ENCODE measurements at places on chromosomes 13 and 19. TPM values are rescaled to one million over a fixed set of nuclear protein-coding genes. Genes with fewer than 3 reads are reported as not detected.

DNA sequence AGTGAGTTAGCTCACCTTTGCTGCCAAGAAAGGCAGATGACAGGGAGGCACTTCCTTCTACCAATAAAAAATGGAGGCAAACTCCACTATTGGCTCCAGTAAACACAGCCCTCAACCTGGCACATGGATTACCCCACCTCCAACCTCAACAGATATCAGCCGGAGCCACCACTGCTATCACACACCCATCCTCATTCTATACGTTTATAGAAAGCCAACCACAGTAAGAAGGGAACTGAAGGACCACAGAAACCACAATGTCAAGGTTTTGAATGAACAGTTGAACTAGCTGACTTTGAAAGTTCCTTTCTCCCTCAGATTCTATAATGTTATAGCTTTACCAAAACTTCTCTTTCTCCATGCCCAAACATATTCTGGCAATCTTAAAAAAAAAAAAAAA lies 526.2 kb downstream of the UQCRFS1 start:
- DNase-seq, result no peak

- peak; percentile 63 for DNase-seq
Measured at GRCh38 chr19:15252398-15253018, 20.3 kb upstream of the EPHX3 start.

DNA sequence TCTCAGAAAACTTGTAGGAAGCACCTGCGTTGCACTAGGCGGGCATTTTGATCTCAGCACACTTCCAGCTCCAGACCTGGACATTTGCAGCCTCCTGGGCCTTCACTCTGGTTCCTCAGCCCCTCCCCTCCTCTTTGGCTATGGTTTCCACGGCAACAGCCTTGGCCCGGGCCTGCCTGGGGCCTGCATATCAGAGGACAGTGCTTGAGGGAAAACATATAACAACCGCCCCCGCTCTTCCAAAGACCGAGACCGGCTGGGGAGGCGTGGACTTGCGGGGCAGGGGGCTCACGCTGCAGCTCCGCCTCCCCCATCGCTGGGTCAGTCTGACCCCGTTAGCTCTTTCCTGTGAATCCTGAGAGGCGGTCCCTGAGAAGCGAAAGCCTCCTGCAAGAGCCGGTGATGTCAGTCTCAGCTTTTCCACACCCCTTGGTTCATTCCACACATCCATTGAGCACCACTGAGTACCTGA lies 125.7 kb upstream of the PEG3 start:
- no peak for DNase-seq

GRCh38 chr19:35248310-35249145 lies at the start of gene LSR:
LSR (plus strand) TSS chr19:35249002; CDS start chr19:35249023, 21 bp downstream.
- DNase-seq, result no peak

DNA sequence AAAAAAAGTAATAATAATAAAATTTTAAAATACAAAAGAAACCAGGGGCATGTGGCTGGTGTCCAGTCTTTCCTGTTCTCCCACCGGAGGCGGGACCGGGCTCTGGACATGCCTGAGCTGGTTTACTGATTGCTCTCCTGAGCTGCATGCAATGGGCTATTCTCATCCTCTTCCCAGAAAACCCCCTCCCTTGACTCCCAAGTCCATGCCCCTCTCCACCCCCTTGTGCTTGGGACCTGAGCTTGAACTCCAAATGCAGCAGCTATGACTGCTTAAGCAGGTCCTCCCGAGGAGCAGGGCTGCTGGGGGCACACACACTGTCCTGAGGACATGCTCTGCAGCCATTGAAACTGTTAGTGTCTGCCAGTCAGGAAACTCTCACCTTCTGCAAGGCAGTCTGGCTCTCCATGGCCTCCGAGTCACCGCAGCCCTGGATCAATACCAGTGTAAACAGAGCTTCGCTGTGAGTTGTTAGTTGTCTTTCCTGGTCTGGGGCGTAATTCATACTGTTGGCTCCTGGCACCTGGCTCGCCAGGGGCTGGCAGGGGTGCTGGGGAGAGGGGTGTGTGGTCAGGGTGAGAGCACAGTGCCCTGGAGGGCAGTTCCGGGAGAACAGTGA lies 41.6 kb upstream of the CHST8 start:
- DNase-seq, result no peak

- no peak for DNase-seq
Measured at GRCh38 chr13:21883713-21884112, 212.8 kb downstream of the FGF9 start.

DNA sequence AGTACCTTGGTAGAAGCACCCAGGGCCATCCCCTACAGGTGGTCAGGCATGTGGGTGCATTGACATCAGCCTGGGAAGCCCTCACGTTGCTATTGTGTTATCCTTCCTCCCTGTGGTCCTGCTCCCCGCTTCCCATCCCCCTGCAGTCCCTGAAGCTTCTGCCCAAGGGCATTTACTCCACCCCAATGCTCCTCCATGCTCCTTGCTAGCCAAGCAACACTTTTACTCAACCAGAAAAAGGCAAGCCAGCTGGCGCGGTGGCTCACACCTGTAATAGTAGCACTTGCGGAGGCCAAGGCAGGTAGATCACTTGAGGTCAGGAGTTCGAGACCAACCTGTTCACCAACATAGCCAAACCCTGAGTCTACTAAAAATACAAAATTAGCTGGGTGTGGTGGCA lies 54.8 kb upstream of the LATS2 start:
- no peak for DNase-seq

DNA sequence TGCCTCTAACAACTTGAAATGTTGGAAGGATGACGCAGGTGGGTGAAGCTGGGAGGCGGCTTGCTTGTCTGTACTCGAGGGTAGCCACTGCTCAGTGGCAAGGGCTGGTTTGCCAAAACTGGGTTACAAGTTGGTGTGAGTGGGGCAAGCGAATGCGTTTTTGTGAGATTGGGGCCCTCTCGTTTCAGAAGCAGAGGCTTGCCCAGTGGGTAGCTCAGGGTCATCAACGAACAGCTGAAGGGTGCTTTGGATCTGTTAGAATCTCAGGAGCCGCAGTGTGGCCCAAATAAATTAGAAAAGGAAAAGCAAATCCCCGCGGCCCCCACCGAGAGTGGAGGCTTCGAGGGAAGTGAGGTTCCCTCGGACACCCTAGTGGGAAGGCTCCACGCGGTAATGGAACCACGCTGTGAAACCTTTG lies 7.3 kb downstream of the ATP4B start:
- DNase-seq, result no peak

- DNase-seq, result no peak
Measured at GRCh38 chr19:48867123-48867745, 1.2 kb downstream of the PLEKHA4 start.

DNA sequence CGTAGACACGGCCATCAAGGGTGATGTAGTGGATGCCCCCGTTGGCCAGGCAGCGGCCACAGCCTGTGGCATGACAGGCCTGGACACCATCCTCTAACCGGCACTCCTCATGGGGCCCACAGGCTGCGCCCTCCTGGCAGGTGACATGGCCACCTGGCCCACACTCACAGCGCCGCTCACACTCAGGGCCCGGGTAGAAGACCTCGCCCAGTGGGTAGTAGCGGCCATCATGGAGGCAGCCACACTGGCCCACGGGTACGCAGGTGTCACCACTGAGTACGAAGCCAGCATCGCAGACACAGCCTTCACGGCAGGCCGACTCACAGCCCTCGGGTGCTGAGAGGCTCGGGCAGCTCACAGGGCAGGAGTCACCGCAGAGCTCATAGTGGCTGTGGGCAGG lies 27.2 kb upstream of the FBL start:
- no peak for DNase-seq

- no peak for DNase-seq
Measured at GRCh38 chr13:66859934-66860877, 369.9 kb downstream of the PCDH9 start.

- DNase-seq, result no peak
Measured at GRCh38 chr13:113045251-113046127, 60.1 kb upstream of the F7 start.

- DNase-seq, result no peak
Measured at GRCh38 chr19:47673426-47673825, 39.8 kb upstream of the EHD2 start.

GRCh38 chr19:6590258-6590826 lies 608 bp downstream of the CD70 start:
- no peak for DNase-seq

DNA sequence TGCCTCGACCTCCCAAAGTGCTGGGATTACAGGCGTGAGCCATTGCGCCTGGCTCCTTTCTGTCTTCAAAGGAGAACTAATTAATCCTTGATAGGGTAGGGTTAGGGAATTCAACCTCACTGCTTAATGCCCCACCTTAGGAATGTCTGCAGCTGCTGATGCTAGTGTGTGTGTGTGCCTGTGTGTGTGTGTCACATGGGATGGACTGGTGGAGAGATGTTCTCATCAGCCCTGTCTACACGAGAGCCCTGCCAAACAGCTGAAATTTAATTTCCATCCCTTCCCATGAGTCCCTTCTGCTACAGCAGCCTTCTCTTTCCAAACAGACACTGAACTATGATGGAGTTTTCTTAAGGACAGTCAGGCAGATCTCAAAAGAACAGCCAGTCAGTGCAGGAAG lies 46.5 kb upstream of the CLDN10 start:
- no peak for DNase-seq

GRCh38 chr19:7506385-7507328 lies 9.2 kb upstream of the ZNF358 start:
- DNase-seq, result peak; percentile 95

DNA sequence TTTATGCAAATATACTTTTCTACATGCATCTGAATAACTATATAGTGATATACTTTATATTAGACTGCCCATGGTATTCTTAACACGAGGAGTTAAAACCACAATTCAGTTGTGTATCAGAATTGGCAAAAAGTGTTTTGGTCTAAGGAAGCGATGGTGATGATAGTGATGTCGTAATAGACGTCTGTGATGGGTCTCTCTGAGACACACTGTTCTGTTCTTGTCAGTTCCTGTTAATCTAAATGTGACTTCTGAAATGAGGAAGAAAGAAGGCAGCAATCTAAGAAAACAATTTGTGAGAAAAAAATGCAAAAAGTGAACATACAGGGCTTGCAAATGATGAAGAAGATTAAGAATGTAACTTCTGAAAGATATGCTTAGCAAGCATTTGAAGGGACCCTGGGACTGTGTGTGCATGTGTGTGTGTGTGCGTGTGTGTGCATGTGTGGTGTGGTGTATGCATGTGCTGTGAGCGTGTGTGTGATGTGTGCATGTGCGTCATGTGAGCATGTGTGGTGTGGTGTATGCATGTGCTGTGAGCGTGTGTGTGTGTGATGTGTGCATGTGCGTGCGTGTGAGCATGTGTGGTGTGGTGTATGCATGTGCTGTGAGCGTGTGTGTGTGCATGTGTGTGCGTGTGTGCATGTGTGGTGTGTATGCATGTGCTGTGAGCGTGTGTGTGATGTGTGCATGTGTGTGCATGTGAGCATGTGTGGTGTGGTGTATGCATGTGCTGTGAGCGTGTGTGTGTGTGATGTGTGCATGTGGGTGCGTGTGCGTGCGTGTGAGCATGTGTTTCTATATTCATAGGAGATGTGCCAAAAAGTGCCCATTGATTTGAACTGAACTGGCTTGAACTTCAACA lies 131.8 kb downstream of the IRS2 start:
- no peak for DNase-seq

DNA sequence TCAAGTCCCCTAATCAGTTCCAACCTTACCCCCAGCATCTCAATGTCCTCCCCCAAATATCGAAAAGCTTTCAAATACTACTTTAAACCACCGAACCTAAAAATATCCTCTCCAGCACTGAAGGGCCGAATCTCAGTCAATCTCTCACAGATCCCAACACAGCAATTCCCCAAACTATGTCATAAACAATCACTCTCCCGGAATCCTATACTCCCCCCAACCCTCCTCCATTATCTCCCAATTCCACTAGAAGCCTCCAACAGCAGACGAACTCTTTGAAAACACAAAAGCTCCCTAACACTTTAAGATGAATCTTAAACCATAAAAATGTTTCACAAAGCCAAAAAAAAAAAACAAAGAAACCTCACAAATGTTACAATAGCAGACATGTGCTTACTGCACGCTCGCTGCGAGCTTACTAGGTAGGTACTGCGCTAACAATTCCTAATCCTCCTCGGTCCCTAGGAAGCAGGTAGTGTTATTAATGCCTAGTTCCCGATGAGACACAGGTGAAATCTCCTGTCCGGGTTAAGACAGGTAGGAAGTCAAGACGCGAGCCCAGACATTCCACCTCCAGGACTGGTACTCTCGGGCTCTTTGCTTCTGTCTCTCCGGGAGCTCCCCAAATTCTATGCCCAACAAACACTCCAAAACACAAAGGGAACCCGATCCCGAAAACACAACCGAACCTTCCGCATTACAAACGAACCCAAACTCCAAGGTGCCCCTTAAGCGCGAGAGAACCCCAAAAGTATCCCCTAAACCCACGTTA lies 14.2 kb downstream of the FBXO46 start:
- peak; percentile 54 for DNase-seq

GRCh38 chr13:22647156-22647850 lies 533.5 kb upstream of the SGCG start:
- no peak for DNase-seq

GRCh38 chr19:43678512-43679261 lies 8.7 kb upstream of the PLAUR start:
- DNase-seq, result no peak

GRCh38 chr13:83297586-83298290 lies 584.5 kb downstream of the SLITRK1 start:
- DNase-seq, result no peak

DNA sequence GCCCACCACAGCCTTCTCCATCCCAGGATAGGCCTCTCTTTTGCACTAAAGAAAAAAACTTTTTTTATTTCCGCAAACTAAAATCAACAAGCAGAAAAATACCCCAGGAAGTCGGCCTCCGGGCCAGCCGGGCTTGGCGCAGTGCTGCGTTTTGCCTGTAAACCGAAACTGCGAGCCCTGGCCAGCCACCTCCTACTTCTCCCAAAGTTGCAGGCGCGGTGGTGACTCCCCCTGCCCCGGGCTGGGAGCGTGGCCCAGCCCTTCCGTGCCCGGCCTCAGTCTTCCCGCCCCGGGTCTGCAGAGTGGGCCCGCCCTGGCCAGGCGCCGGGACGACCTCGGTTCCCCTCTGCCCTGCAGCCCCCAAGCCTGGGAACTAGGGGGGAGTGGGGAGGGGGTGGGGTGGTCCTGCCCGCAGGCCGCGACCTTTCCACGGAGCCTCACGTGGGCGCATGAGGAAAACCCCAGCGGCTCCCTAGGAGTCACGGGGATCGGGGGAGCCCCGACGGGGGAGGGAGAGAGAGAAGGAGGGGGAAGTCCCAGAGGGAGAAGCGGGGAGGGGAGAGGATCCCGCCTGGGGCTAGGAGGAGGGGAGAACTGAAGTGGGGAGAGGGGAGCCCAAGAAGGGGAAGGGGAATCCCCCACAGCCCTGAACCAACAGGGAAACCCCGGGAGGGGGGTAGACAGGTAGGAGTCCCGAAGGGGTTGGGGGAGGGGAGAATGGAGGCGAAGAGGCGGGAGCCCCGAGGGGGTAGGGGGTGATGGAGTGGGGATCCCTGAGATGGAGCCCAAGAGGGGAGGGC lies 3.0 kb downstream of the GADD45B start:
- DNase-seq, result peak; percentile 90

The BRME1 gene
- total RNA-seq, result under 0.01 TPM

The RAB20 gene
- total RNA-seq, result 1.3 TPM

The SIGLEC10 gene
- total RNA-seq, result not detected

The TTC9B gene
- not detected for total RNA-seq

The DOCK6 gene
- 46.0 TPM for total RNA-seq

The ZNF98 gene
- total RNA-seq, result 0.20 TPM

The PPP1R37 gene
- 24.0 TPM for total RNA-seq

The PLVAP gene
- total RNA-seq, result 5.2 TPM

The LAIR1 gene
- not detected for total RNA-seq

The FPR1 gene
- total RNA-seq, result not detected

The RINL gene
- total RNA-seq, result 11.7 TPM

The CCDC169 gene
- 1.2 TPM for total RNA-seq

The SLC25A41 gene
- total RNA-seq, result not detected

The ZNF460 gene
- total RNA-seq, result 27.9 TPM

The CGB8 gene
- total RNA-seq, result not detected

The TEX30 gene
- 30.8 TPM for total RNA-seq

The MAST3 gene
- total RNA-seq, result 2.0 TPM

The ZFR2 gene
- not detected for total RNA-seq

The PLPP2 gene
- 36.1 TPM for total RNA-seq
